NCI-H146 (cell line): ENCODE measurements at places on chromosomes 12 and 14.
A peak's percentile ranks its signal among the peaks of the same experiment; 100 is the strongest.

DNA sequence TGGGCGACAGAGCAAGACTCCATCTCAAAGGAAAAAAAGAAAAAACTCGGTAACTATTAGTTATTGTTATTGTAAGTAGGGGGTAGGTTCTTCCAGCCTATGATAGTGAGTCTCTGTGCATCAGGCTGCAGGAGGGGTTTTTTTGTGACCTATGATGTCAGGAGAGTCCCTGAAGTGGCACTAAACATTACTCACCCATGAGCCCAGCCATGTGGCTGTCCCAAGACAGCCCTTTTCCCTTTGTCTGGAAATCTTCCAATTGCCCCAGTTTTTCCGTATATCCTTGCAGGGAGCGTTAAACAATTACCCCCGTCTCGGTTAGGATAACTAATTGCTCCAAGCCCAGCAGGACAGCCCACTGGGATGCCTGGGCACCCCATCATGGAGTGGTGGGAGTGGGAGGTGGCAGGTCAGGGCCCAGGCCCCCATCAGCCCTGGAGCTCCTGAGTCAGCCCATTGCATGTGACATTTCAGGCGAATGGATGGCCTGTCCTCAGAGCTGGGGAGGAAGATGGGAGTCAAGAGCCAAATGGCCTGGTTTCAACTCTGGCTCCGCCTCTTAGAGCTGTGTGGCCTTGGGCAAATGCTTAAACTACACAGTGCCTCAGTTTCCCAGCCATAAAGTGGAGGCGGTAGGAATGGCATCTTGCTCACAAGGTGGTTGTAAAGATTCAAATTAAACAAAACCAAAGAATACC lies 16.4 kb downstream of the PHETA1 start:
- DNase-seq: no peak

- no peak for DNase-seq
These were observed 83.9 kb downstream of the PIK3C2G start for GRCh38 chr12:18345021-18345735.

DNA sequence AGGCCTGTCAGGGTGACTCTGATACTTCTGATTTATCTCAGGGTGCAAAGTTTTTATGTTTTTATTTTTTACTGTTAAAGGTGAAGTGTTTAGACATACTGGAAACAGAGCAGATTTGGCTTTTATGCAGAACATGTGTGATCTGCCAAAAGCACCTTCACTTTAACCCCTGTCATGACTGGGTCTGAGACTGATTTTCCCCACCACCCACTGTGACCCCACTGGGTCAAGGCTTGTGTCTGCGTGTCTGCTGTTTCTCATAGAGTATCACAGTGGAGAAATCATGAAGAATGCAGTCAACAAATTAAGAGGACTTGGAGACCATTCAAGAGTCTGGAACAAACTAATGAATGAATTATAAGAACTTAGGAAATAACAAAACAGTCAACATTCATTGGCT lies 131.2 kb downstream of the SPTSSA start:
- DNase-seq: no peak

- peak; percentile 16 for DNase-seq
These were observed 287.3 kb downstream of the NAV3 start for GRCh38 chr12:78118036-78118435.

GRCh38 chr12:57104292-57104910 lies 6.8 kb downstream of the STAT6 start:
- no peak for DNase-seq
